Activated T-helper 1 cell treated with anti-CD3 and anti-CD28 coated beads, Interleukin-12 subunit alpha, Interleukin-12 subunit beta, Interleukin-2, Interleukin-4 antibody, amounts not matched to agents 30 ng/mL and 10 ng/mL and 1 ng/mL, durations not matched to agents 14 hours and 24 hours and 36 hours (primary cell): ENCODE measurements at places on chromosomes 12 and 14.

- no peak for DNase-seq
- H3K36me3 ChIP-seq, result no peaks in the 10 kb centered on the region
- H3K4me3 ChIP-seq, result no peak overlapping the region
- H3K27ac ChIP-seq, result no peak overlapping the region
- peaks cover 2% of the 10 kb centered on the region for H3K27me3 ChIP-seq
Observed at GRCh38 chr12:121114019-121114639, 18.5 kb upstream of the P2RX7 start.

DNA sequence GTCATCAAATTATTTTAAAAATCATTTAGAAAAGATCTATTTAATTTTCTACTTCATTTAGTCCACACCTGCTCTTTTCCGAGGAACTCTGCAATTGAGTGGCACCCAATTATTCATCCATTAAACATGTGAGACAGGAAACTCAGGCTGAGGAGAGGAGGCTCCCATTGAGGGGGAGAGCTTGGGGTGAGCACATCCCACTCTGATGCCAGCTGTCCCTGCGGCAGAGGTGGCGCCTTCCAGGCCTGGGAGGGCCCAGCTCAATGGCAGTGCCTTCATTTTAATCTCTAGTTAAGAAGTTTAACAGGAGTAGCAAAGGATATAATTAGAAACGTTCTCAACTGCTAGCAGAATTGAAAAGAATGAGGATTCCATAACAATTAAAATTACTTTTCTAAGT is 92.0 kb downstream of the ITPR2 start:
- H3K4me1 ChIP-seq, result peaks cover 14% of the 10 kb centered on the region
- no peak overlapping the region for H3K27ac ChIP-seq
- H3K27me3 ChIP-seq, result no peaks in the 10 kb centered on the region
- DNase-seq, result no peak

DNA sequence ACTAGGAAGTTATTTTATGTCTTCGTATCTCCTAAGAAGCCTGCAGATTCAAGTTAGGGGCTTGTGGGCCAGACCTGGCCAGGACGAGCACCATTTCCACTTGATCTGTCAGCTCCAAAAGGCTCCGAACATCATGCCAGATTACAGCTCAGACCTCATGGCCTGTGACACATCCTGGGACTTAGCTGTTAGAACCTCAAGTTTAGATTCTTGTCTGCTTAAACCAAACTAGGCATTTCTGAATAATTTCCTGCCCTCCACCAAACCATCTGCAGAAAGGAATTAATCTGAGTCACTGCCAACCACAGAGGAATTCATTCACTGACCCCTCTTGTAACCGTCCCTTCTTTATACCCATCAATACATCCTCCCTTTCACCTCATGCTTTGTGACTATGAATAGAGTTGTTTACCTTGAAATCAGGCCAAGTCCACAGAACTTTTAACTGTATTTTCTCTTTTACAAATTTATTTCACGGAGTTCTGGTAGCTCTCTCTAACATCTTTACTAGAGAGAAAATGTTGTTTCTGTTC is 120.3 kb downstream of the FBXL14 start:
- no peaks in the 10 kb centered on the region for H3K27me3 ChIP-seq
- H3K36me3 ChIP-seq, result peaks cover 1% of the 10 kb centered on the region
- no peak overlapping the region for H3K27ac ChIP-seq
- H3K4me1 ChIP-seq, result peaks cover 6% of the 10 kb centered on the region
- H3K4me3 ChIP-seq, result no peak overlapping the region

- H3K36me3 ChIP-seq, result peaks cover 2% of the 10 kb centered on the region
- DNase-seq, result peak; percentile 66
- H3K27ac ChIP-seq, result no peak overlapping the region
- peaks cover 34% of the 10 kb centered on the region for H3K27me3 ChIP-seq
- H3K4me1 ChIP-seq, result peaks cover 8% of the 10 kb centered on the region
Observed at GRCh38 chr12:132614861-132615578, 3.6 kb upstream of the P2RX2 start.

- peaks cover 7% of the 10 kb centered on the region for H3K27me3 ChIP-seq
- H3K4me3 ChIP-seq, result no peak overlapping the region
- DNase-seq, result no peak
- H3K27ac ChIP-seq, result no peak overlapping the region
- H3K4me1 ChIP-seq, result no peaks in the 10 kb centered on the region
Observed at GRCh38 chr12:123546281-123546680, 12.8 kb upstream of the RILPL1 start.

GRCh38 chr14:85293612-85294234 is 236.2 kb upstream of the FLRT2 start:
- H3K4me3 ChIP-seq, result no peak overlapping the region
- H3K36me3 ChIP-seq, result no peaks in the 10 kb centered on the region
- H3K27me3 ChIP-seq, result no peaks in the 10 kb centered on the region

DNA sequence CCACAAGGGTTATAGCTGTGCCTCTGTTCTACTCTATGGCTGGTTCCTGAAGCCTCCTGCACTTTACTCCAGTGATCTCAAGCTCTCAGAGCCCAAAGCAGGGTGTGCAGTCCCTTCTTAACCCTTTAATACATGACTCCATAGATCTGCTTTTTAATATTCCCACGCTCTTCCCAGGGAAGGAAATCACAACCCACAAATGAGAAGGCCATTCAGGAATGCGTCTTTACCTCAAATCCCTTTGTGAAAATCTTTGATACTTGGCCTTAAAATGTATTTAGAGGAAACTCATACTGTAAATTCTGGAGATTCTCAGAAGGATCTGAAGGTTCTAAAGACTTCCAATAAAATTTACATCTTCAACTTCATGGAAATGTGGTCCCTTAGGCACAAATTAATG is 17.0 kb downstream of the NID2 start:
- no peaks in the 10 kb centered on the region for H3K4me1 ChIP-seq
- H3K27me3 ChIP-seq, result peaks cover 13% of the 10 kb centered on the region
- no peak for DNase-seq
- no peak overlapping the region for H3K27ac ChIP-seq
- H3K36me3 ChIP-seq, result no peaks in the 10 kb centered on the region

- peaks cover 20% of the 10 kb centered on the region for H3K4me1 ChIP-seq
- H3K27ac ChIP-seq, result no peak overlapping the region
- peaks cover 7% of the 10 kb centered on the region for H3K36me3 ChIP-seq
- H3K27me3 ChIP-seq, result no peaks in the 10 kb centered on the region
- DNase-seq, result no peak
Observed at GRCh38 chr14:73424453-73424852, 33.9 kb downstream of the NUMB start.

DNA sequence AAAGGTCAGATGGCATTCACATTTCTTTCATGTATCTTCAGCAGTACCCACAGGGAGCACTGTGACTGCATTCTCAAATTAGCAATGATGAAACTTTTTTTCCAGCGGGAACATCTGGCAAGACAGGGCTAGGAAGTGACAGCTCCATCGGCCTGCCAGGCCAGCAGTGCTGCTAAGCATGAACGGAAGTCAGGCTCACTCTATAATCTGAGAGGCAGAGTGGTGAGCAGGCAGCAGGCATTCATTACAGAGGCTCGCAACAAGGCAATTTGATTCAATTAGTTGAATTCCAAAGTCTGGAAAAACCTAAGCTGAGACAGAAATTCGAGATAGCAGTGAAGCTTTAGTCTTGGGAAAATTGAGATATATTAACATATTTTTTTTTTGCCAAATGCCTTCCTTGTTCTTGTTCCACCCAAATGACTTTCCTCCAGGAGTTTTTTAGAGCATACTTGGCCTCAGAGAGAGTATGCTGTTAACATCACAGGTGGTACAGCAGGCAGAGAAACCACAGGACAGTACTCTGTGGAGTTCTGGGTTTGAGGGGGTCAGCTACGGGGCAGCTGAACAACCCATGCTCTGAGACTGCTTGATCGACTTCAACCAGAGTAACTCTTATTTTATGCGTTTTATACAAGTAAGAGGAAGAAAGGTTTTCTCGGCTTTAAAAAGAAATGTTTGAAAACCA is 414.9 kb downstream of the APAF1 start:
- DNase-seq, result no peak
- H3K4me3 ChIP-seq, result no peak overlapping the region
- no peaks in the 10 kb centered on the region for H3K27me3 ChIP-seq
- H3K27ac ChIP-seq, result no peak overlapping the region
- no peaks in the 10 kb centered on the region for H3K4me1 ChIP-seq
- no peaks in the 10 kb centered on the region for H3K36me3 ChIP-seq

DNA sequence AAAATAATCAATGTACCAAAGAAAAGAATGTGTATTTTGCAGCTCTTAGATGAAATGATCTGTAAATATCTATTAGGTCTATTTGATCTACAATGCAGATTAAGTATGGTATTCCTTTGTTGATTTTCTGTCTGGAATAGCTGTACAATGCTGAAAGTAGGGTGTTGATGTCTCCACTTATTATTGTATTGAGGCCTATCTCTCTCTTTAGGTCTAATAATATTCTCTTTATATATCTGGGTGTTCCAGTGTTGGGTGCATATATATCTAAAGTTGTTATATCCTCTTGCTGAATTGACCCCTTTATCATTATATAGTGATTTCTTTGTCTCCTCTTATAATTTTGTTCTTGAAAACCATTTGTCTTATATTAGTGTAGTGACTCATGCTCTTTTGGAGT is 885.5 kb upstream of the FOXG1 start:
- DNase-seq, result no peak
- H3K27me3 ChIP-seq, result no peaks in the 10 kb centered on the region
- no peak overlapping the region for H3K27ac ChIP-seq
- H3K36me3 ChIP-seq, result no peaks in the 10 kb centered on the region
- H3K4me1 ChIP-seq, result no peaks in the 10 kb centered on the region
- H3K4me3 ChIP-seq, result no peak overlapping the region

- H3K4me1 ChIP-seq, result peaks cover 19% of the 10 kb centered on the region
- peak overlapping the region; percentile 80 for H3K27ac ChIP-seq
- H3K36me3 ChIP-seq, result no peaks in the 10 kb centered on the region
- peak overlapping the region; percentile 86 for H3K4me3 ChIP-seq
- no peak for DNase-seq
- H3K27me3 ChIP-seq, result peaks cover 8% of the 10 kb centered on the region
Observed at GRCh38 chr14:105313381-105314286, 914 bp upstream of the PACS2 start.

GRCh38 chr14:78974691-78975090 is 804.5 kb downstream of the NRXN3 start:
- H3K27me3 ChIP-seq, result no peaks in the 10 kb centered on the region
- no peak overlapping the region for H3K27ac ChIP-seq
- H3K4me1 ChIP-seq, result no peaks in the 10 kb centered on the region
- no peak for DNase-seq
- no peaks in the 10 kb centered on the region for H3K36me3 ChIP-seq

GRCh38 chr14:22870811-22871223 is 723 bp upstream of the LRP10 start:
- no peaks in the 10 kb centered on the region for H3K27me3 ChIP-seq
- peak overlapping the region; percentile 95 for H3K27ac ChIP-seq
- DNase-seq, result no peak
- peak overlapping the region; percentile 91 for H3K4me3 ChIP-seq
- H3K36me3 ChIP-seq, result peaks cover 18% of the 10 kb centered on the region
- peaks cover 27% of the 10 kb centered on the region for H3K4me1 ChIP-seq

DNA sequence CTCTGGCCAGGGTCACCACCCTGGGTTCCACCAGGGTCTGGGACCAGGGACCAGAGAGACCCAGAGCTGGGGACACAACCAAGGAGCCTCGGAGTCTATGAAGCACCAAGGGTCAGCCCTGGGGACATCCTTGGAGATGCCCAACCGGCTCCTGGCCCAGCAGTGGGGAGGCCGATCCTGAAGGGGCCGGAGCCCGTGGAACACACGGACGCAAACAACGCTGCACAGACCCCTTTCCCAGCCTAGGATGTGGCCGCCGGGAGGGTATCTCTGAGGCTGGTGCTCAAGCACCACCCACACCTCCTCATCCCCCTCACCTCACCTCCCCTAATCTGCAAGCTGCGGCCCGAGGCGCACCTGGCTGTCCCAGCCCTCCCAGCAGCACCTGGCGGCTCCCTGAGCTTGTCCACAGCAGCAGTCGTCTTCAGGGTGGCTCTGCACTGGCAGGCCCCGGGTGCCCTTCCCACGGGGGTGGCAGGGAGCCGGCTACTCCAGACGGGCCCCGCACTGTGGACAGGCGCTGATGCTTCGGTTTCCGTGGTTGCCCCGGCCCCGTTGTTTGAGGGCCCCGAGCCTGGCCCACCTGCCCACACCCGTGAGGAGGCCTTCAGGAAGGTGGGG is 146.8 kb upstream of the C14orf180 start:
- H3K4me1 ChIP-seq, result no peaks in the 10 kb centered on the region
- DNase-seq, result no peak
- no peaks in the 10 kb centered on the region for H3K27me3 ChIP-seq
- no peaks in the 10 kb centered on the region for H3K36me3 ChIP-seq

GRCh38 chr12:19654650-19655376 is 215.5 kb downstream of the AEBP2 start:
- no peak overlapping the region for H3K27ac ChIP-seq
- DNase-seq, result no peak
- no peaks in the 10 kb centered on the region for H3K27me3 ChIP-seq
- no peaks in the 10 kb centered on the region for H3K4me1 ChIP-seq
- H3K4me3 ChIP-seq, result no peak overlapping the region

DNA sequence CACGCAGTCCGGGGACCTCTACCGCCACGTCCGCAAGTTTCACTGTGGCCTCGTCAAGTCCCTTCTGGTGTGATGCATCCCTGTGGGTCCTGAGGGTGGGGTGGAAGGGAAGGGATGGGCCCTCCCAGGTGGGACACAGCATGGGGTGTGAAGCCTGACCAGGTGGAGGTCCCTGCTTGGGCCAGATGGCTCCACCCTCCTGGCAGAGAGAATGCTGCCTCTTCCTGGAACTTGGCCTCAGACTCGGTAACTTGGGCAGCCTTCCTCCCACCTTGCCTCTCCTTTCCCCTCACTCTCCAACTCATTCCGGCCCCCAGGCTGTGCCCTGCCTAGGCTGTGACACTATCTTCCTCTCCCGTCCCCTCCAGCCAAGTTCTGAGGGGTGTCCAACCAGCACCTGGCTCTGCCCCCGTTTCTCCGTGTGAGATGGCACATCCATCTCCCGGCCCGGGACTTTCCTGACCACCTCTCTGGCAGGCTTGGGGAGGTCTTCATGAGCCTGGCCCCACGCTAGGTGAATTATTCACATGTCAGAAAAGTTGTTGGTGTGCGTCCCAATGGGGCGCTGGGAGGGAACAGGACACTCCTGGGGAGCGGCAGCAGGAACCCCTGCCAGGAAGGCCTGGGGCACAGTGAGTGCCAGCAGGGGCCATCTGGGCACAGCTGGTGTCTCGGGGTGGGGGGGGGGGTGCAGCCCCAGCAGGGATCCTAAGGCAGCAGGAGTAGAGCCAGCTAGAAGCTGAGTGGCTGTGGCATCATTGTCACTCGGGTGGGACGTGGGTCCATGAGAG is 1.7 kb downstream of the ZBTB42 start:
- peaks cover 10% of the 10 kb centered on the region for H3K27me3 ChIP-seq
- peak overlapping the region; percentile 65 for H3K4me3 ChIP-seq
- H3K27ac ChIP-seq, result no peak overlapping the region
- H3K36me3 ChIP-seq, result no peaks in the 10 kb centered on the region
- peaks cover 11% of the 10 kb centered on the region for H3K4me1 ChIP-seq
- DNase-seq, result no peak

GRCh38 chr12:6088921-6089747 is 35.3 kb downstream of the VWF start:
- H3K36me3 ChIP-seq, result no peaks in the 10 kb centered on the region
- DNase-seq, result no peak
- H3K27ac ChIP-seq, result no peak overlapping the region
- no peak overlapping the region for H3K4me3 ChIP-seq
- H3K27me3 ChIP-seq, result peaks cover 11% of the 10 kb centered on the region

- no peak for DNase-seq
- no peak overlapping the region for H3K27ac ChIP-seq
- H3K27me3 ChIP-seq, result peaks cover 7% of the 10 kb centered on the region
- no peaks in the 10 kb centered on the region for H3K36me3 ChIP-seq
Observed at GRCh38 chr14:58724702-58725101, 86.9 kb downstream of the DACT1 start.
